ENCODE measurements at places on chromosomes 3 and 15.

DNA sequence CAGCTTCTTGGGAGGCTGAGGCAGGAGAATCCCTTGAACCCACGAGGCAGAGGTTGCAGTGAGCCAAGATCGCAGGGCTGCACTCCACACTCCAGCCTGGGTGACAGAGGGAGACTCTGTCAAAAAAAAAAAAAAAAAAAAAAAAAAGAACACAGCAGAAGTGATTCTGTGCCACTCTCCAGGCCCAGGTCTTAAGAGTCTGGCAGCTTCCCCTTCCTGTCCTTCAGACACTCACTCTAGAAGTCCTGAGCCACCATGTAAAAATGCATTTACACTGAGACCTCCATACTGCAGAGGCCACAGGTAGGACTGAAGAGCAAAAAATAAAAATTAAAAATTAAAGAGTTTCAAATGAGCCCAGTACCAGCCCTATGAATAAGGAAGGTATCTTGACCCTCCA is 11.8 kb upstream of the CDV3 start:
- no peak for DNase-seq

- DNase-seq: no peak
These were observed 225.7 kb downstream of the MEX3B start for GRCh38 chr15:81819924-81820635.

GRCh38 chr3:107574650-107575049 is 51.9 kb downstream of the BBX start:
- DNase-seq: no peak

DNA sequence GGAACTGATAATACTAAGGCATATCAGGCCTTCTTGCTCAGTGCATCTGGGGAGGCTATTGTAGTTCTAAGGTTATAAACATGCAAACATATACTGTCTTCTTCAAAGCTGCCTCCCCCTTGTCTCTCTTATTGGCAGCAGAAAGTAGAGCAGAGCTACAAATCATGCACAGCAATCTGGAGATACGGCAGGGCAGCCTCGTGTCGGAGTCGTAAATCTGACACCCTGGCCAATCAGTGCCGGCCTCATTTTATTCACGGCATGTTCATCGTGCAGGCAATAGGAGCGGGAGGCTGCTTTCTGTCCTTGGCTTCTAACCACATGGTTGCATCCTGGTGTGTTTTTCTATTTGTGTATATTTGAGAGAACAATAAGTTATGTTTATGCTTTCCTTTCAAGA is 300.2 kb upstream of the CNTN6 start:
- DNase-seq: no peak

- DNase-seq: no peak
These were observed 10.1 kb downstream of the RCN2 start for GRCh38 chr15:76941636-76942035.

- DNase-seq: no peak
These were observed 76.0 kb downstream of the PTPRG start for GRCh38 chr3:61637088-61638051.

DNA sequence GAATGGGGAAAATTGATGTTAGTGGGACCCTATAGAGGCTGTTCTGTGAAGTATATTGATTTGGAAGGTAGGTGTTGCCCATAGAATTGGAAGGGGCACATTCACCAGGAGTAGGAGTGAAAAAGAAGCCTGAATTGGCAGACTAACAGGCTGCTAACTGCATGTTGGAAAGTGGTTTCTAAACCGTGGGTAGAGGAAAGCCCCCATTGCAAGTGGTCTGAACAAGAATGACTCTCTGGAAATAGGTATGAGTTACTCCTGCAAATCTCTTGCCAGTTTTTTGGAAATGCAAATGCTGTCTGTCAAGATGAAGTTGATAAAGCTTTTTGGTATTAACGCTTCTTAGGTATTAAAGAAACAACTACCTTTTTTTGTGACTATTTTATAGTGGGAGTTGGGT is 3.5 kb downstream of the UBE2E1 start:
- no peak for DNase-seq

DNA sequence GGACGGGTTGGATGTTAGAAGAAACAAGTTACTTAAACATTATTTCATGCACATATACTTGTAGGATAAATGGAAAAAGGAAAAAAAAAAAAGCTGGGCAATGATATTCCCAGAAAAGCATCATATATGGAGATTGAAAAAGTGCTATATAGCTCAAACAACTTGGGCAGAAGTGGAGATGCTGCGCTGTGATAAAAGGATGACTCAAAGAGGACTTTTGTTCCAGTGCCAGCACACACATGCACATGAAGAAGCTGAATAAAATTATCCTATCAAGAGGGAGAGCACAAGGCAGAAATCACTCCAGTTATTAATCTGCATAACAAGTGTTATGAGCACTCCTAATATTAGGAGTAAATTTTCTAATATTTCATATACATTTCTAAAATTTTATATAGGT is 30.9 kb downstream of the FRMD4B start:
- no peak for DNase-seq

- no peak for DNase-seq
These were observed 11.1 kb downstream of the SIAH2 start for GRCh38 chr3:150751781-150752263.

- DNase-seq: no peak
These were observed 192.8 kb upstream of the THBS1 start for GRCh38 chr15:39388118-39388517.

DNA sequence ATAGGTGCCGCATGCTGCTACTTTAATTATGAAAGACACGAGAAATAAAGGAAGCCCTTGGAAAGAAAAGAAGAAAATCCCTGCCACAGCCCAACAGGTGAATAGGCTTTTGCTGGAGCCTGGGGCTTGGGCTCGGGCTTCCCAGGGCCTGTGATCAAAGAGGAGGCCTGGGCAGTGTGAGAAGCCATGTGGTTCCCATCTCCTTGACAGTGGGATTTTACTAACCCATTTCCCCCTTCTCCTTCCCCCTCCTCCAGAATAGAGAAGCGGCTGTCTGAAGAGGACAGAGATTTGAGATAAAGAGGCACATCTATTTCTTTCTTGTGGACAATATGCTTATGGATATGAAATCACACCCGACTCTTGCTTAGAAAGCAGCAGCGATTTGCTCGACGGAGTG is 369.1 kb downstream of the MCTP2 start:
- no peak for DNase-seq

- no peak for DNase-seq
These were observed 78.5 kb upstream of the RBMS3 start for GRCh38 chr3:29202378-29202777.

Data from renal cortex interstitium (tissue), 15 donors.